ENCODE measurements at places on chromosomes 2 and 18.
A peak's percentile ranks its signal among the peaks of the same experiment; 100 is the strongest.

DNA sequence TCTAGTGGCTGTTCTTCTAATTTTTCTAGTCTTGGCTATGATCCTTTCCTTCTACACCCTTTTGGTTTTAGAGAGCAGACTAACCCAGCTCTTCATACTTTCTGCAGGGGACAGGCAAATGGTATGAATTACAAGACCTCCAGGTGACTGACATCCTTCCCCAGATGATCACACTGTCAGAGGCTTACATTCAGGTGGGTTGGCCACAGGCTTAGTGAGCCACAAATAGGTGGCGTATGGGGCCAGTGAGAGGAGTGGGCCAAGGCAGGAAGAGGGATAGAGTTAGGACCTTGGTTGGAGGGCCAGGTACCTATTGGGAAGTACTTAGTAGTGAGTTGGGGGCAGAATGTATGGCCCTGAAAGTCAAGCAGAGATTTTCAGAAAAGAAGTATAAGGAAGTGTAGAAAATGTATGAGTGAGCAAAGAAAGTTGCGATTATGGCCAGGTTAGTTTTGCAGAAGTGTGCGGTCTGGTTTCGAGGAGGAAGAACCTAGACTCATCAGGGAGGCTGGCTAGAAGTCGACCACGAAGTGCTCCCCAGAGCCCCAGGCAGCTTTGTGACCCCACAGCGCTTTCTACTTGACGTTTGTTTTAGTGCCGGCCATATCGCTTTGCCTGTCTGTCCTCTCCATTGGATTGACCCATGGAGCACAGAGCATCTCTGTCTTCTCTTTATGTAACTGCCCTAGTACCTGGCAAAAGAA, 20.0 kb downstream of the SFTPB start:
- no peak for DNase-seq

- peak; percentile 53 for DNase-seq
Measured at GRCh38 chr2:236512902-236513435, 56.7 kb upstream of the ACKR3 start.

DNA sequence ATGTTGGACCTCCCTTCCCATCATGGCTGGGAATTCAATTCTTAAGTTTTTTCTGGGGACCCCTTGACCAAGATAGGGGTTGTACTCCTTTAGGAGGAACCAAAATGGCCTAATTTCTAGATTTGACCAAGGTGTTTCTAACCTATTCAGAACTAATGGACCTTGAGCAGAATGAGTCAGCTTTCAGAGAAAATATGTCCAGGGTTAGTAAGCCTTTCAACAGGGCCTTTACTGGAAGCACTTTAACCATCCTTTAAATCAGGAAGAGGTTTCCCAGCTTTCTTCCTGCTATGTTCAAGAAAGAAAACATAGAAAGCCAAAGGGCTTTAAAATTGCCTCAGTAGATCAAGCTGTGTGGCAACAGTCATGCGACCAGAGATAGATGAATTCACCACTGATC, 1184.9 kb upstream of the ACVR2A start:
- DNase-seq: no peak

DNA sequence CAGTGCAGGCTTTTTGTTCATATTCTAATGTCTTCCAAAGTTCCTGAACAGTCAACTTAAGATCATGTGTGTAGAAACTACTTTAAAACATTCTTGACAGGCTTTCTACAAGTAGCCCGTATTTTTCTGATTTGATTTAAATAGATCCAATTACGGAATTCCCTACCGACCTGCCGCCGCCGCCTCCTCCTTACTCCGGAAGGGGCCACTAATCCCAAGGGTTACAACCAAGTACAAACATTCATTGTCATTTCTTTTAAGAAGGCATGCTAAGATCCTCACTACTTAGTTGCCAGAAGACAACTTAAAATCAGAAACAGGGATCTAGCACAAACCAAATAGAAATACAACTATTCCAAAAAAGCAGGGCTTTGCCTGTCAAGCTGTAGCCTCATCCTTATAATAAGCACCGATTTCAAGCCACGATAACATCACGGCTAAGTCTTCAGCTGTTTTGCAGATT, 784 bp downstream of the WDR33 start:
- DNase-seq: no peak

DNA sequence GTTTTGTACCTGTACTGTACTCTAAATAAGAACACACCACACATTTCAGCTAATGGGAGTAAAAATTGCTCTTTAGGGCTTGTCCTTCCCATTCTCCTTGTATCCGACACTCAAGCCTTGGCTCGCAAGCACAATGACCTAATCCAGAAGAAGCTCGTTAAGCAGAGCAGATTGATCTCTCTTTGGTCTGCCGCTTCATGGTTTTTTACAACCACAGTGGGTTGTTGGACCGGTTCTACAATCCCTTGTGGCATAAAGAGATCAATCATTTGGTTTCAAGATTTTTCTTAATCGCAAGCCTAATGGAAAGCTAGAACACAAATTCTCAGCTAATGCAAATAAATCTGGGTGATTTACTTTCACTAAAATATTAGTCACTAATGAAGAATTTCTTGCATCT, 662.1 kb downstream of the LRP1B start:
- DNase-seq: no peak

DNA sequence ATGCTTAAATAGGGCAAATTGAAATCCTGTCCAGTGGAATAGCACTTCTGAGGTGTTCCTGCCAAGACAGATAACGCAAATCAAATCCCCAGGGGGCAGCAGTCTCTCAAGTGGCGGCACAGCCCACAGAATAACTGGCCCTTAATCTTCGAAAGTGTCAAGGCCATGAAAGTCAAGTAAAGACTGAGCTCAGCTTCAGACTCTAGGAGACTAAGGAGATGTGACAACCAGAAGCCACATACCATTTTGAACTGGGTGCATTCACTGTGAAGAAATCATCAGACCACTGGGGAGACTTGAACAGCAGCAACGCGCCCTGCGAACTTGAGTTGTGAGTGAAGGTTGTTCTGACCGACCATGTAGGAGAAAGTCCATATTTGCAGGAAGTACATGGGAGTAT, 66.0 kb upstream of the ASAP2 start:
- DNase-seq: no peak

DNA sequence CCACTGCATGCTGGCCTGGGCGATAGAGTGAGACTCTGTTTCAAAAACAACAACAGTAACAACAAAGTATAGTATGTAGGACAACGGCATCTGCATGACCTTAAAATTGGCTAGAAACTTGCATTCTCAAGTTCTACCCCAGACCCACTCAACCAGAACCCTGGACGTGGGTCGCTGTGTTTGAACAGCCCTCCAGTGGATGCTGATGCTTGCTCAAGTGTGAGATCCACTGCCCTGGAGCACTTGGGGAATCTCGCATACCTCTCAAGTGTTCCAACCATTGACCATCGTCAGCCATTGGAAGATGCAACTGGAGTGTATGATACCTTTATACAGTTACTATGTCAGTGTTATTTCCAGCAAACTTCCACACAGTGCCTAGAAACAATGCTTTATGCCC, 435.9 kb downstream of the DCDC2C start:
- DNase-seq: no peak

DNA sequence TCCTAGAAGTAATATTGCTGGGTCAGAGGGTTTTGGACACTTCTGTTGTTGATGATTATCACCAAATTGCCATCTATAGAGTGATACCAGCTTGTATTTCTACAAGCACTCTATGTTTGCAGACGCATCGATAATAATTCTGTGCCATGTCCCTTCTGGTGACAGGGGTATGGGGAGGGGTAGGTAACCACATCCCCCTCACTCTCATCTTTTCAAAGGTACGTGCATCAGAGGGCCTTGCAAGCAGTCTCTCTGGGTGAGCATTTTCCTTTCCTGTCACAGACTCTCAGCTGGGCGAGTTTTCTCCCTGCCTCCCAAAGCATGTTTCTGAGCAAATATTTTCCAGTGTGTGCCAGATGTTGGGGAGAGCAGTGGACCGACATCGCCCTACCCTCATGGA, 98.0 kb downstream of the SMAD7 start:
- no peak for DNase-seq
